Esophagus mucosa (tissue), 1 donor: ENCODE measurements at places on chromosomes 13 and 19.
A peak's percentile ranks its signal among the peaks of the same experiment; 100 is the strongest.

GRCh38 chr19:290372-291005 is 714 bp downstream of the PLPP2 start:
- peak; percentile 29 for ATAC-seq

DNA sequence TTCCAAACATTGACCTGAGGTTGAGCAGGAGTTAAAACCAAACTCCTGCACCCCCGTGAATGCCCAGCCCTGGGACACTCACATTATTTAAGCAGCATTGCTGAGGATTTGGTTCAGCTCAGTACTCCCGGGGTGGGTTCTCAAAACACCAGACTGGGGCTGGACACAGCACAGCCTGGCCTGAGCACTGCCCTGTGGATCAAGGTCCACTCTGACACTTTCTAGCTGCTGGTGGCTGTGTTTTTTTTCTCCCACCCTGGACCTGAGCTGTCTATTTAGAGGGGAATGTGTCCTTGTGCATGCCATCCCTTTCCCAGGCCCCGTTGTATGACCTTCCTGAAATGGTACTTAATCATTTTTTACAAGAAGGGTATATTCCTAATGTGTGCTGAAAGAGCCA is 94.7 kb upstream of the GJB6 start:
- ATAC-seq: no peak

- ATAC-seq: no peak
Measured at GRCh38 chr13:22061806-22062391, 391.0 kb downstream of the FGF9 start.

DNA sequence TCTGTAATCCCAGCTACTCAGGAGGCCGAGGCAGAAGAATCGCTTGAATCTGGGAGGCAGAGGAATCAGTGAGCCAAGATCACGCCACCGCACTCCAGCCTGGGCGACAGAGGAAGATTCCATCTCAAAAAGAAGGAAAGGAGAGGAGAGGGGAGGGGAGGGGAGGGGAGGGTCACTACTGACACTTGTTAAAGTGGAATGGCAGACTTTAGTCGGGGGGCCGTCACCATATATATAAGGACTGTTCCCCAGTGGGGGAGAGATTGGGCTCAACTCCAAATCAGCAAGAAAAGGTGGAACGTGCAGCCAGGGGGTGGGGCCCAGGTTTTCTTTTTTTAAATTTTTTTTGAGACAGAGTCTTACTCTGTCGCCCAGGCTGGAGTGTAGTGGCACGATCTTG is 26.2 kb downstream of the TPT1 start:
- ATAC-seq: no peak

DNA sequence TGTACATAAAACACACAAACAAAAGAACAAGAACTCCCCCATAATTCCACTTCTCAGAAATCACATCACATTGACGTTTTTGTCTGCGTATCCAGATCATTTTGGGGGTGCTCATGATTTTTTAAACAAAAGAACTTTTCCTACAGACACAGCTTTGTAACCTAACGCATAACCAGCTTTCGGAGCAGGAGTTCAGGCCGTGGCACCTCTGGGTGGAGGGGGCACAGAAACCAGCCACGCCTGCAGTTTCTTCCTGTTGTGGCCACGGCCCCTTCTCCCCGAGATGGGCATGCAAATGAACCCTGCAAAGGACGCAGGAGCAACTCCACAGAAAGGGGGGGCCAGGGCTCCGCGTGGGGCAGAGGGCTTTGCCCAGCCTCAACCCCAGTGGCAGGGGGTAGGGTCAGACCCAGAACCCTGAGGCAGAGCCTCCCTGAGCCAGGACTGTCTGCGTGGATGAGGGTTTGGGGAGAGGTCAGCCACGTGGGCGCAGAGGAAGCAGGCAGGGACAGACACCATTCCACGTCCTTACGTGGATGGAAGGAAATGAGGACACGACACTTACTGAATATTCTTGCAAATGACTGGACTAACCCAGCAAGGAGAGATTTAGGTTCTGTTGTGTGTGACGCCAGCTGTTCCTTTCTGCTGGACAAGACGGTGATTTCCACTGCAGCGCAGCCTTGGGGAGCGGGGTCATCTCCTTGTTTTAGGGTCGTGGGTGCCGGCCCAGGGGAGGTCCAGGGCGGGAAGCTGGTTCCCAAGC is 64.4 kb downstream of the RASA3 start:
- ATAC-seq: no peak

- ATAC-seq: no peak
Measured at GRCh38 chr13:25231517-25231916, 55.8 kb downstream of the MTMR6 start.

GRCh38 chr19:2041433-2041682 is 9.7 kb downstream of the MKNK2 start:
- no peak for ATAC-seq

DNA sequence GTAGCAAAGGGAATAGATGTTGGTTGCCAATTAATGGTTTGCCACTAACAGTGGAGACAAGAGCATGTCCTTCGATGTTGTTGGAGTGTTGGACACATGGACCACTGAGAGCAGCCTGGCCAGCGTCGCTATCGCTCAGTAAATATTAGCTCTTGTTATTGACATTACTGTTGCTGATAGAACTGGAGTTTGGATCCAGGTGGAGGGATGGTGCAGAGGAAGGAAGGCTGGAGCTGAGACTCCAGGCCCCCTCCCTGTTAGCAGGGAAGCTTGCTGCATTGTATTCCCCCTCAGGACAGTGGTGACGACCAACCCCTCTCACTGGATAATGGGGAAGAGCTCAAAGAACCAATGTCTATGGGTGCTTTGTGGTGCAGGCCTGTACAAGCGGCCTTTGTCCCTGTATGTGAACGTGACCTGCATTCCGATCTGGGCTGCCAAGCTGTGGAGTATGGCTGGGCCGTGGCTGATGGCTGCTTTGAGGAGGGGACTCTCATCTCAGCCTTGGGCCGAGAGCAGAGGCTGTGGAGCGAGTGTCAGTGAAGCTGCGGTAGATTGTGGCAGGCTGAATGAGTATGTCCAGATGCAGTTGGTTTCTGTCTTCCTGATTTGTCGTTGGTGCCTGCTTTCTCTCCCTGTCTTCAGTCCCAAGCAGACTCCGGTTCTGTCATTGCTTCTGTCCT is 7.0 kb downstream of the CLASRP start:
- ATAC-seq: no peak

- ATAC-seq: no peak
Measured at GRCh38 chr19:12833418-12833737, 1.0 kb downstream of the RTBDN start.

- peak; percentile 44 for ATAC-seq
Measured at GRCh38 chr19:3459089-3459881, 21.0 kb downstream of the SMIM24 start.

DNA sequence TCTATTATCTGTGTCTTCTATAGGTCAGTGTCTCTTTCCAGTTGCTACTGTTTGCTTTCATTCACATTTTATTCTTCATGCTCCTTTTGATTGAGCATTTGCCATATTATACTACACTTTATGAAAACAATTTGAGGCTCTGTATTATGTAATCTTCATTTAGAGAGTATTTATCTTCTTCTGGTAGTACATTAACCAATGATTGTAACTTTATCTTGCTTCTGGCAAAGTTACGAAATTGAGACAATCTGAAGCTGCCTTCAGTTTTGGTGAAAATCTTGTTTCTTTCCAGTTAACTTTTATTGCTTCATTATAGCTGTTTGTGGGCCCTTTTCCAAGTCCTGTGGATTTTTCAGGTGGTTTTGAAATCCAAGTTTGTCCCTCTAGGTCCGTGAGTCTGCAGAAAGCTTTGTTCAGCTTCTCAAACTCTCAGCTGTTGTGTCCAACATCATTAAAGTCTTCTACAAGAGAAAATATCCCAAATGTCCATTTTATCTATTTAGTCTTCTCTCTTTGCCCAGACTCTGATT is 1255.4 kb upstream of the SPRY2 start:
- ATAC-seq: no peak

DNA sequence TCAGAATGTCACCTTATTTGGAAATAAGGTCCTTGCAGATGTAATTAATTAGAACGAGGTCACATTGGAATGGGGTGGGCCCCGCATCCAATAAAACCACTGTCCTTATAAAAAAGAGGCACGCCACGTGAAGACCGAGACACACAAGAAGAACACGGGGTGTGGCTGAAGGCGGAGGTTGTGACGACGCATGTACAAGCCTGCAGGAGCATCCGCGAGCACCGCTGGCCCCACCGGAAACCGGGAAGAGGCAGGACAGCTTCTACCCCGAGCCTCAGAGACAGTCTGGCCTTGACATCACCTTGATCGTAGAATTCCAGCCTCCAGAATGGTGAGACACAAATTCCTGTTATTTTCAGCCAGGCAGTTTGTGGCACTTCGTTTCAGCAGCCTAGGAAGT is 177.9 kb downstream of the COL4A1 start:
- ATAC-seq: no peak

DNA sequence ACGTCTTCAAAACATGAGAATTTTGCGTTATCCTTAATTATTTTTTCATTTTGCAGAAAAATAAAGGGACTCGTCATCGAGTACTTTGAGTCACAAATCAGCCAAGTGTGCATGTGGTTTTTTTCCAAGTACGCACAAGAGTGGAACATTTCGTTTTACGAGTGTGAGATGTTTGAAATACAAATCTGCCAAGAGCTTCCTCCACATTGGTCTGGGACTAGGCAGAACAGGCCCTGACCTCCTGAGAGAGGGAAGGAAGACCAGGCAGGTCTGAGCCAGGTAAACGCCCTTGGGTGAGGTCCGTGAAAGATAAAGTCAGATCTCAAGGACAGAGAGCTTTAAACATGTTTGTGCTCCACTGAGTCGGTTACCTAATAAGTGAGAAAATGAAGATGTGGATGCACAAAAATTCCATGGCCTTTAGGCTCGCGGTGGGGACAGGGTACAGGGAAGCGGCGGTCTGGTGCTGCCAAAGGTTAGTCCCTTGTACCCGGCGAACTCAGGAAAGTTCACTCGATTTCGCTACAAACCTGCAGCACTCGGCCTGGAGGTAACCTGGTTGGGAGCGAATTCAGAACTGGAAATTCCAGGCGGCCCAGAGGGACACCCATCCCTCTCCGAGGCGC is 473 bp upstream of the ITM2B start:
- ATAC-seq: peak; percentile 43

DNA sequence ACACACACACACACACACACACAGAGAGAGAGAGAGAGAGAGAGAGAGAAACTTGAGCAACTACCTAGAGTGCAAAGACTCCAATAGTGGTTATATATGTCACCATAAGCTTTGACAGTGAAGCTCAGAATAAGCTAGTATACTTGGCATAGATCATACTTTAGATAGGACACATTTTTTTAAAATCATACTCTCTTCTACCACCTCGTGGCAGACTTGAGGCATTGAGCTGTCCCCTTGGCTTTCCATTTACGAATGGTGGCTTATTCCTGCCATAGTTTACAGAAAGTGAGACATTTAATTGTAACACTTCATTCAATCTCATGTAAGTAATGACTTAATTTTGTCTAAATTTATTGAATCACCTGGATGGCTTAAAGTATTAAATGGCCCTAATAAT is 108.2 kb downstream of the EDNRB start:
- peak; percentile 31 for ATAC-seq

- no peak for ATAC-seq
Measured at GRCh38 chr13:30145709-30146367, 161.5 kb downstream of the KATNAL1 start.

- no peak for ATAC-seq
Measured at GRCh38 chr13:102386461-102386860, 15.4 kb downstream of the FGF14 start.

DNA sequence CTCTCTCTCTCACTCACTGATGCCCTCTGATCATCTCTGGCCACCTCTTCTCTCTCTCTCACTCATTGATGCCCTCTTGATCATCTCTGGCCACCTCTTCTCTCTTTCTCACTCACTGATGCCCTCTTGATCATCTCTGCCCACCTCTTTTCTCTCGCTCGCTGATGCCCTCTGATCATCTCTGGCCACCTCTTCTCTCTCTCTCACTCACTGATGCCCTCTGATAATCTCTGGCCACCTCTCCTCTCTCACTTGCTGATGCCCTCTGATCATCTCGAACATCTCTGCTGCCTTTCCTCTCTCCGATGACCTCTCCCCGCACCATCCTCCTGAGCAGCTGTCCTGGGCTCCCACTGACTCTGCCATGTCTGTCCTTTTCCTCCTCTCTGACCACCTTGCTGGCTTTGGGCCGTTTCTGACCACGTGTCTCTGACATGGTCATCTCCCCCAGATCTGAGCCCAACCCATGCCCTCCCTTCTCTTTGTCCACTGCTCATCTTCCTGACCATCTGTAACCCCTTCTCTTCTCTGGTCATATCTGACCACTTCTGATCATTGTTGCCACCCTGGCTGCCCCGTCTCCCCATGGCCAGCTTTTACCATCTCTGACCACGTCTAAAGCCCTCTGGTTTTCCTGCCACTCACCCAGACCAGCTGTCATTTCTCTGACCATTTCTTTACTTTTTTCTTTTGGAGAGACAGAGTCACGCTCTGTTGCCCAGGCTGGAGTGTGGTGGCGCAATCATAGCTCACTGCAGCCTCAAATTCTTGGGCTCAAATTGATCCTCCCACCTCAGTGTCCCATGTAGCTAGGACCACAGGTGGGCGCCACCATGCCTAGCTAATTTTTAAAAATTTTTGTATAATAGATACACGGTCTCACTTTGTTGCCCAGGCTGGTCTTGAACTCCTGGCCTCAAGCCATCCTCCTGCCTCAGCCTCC is 2.4 kb downstream of the LRFN3 start:
- ATAC-seq: no peak

DNA sequence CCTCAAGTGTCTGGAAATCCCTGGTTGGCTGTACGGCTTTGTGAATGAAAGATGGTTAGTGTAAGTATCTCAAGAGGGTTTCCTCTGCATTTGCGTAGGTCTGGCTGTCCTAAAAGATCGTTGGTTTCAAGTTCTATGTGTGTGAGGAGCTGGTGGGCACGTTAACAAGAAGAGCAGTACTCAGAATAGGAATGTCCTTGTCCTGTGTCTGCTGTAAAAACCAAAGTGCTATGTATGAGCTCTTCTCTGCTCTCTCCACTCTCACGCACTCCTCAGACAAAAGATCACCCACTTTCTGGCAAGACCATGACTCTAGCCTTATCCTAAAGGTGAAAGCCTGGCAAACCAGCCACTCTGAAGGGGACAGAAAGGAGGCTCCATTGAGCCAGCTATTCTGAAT is 39.1 kb downstream of the USP12 start:
- no peak for ATAC-seq

- ATAC-seq: no peak
Measured at GRCh38 chr19:57816652-57817051, 1.9 kb upstream of the ZNF552 start.

DNA sequence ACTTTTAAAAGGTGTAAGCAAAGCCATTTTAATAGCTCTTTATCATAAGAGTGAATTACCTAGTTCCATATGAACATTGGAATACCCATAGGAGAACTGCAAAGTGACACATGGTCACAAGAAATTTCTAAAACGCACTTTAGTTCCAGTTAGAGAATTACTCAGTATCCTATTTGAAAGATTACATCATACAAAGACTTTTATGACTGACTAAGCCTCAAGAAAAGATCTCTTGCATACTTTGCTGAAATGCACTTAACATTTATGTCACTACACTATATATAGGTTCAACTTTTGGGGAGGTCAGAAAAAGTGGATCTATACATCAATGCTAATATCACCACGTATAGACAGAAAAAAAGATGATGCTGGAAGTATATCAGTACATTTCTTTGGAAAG is 7.1 kb downstream of the PCDH9 start:
- ATAC-seq: no peak

GRCh38 chr19:9187191-9187590 is 8.4 kb downstream of the OR7D2 start:
- ATAC-seq: no peak

- no peak for ATAC-seq
Measured at GRCh38 chr19:17254636-17255035, 8.9 kb upstream of the NR2F6 start.

- ATAC-seq: no peak
Measured at GRCh38 chr13:53411463-53411862, 382.9 kb downstream of the OLFM4 start.
